ENCODE measurements at places on chromosomes 2 and 18.
A peak's percentile ranks its signal among the peaks of the same experiment; 100 is the strongest.

DNA sequence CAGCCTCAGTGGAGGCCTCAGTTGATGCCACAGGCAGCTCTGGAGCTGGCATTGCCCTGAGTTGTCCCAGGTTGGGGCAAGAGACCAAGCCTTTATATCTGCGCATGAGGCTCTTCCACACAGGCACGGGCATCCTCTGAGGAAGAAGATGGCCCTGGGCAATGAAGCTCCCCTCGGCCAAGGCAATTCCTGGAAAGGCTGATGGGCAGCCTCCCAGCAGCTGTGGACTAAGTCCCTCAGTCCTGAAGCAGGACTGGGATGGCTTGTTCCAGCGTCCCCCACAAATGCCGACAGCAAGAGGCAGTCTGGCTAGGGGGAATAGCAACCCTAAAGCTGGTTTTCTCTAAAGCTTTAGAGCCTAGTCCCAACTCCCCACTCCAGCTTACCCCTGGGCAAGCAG is 90.0 kb downstream of the TFCP2L1 start:
- no peak for DNase-seq

DNA sequence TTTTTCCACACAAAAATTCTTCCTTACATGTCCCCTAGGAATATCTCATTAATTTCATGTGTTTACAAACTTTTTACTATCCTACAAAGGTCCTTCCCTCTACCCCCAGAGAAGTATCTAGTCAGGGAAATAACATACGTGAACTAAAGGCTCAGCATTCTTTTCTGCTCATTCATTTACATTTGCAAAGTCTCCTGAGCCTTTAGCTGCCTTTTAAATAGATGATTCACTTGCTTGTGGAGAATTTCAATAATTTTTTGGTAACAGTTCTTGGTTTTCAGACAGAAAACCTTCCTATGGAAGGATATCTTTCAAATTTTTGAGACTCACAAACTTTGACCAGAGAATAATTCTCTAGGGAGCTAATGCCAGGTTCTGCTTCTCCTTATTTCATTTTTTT is 81.5 kb upstream of the RMDN2 start:
- DNase-seq, result peak; percentile 43

GRCh38 chr18:59387687-59388565 is 28.9 kb upstream of the LMAN1 start:
- DNase-seq, result no peak

- DNase-seq, result no peak
Measured at GRCh38 chr2:138245310-138245709, 256.3 kb upstream of the SPOPL start.

DNA sequence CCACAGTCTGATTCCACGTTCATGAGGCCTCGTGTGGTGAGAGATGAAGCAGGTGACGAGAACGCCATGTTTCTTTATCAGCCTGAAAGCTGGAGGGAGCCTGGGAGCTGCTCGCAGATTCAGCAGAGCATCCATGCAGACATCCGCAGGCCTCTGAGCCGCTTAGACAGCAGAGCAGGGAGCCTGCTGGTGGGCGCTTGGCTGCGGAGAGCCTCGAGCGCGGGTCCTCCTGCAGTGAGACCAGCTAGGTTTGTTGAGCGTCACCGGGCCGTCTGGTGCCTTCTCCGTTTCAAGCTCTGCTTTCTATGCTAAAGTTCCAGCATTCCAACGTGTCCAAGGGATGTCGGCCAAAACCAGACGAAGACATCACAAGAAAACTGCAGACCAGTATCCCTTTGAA is 27.6 kb downstream of the CTDP1 start:
- DNase-seq, result no peak

GRCh38 chr2:154623819-154624218 is 74.7 kb upstream of the KCNJ3 start:
- peak; percentile 64 for DNase-seq

DNA sequence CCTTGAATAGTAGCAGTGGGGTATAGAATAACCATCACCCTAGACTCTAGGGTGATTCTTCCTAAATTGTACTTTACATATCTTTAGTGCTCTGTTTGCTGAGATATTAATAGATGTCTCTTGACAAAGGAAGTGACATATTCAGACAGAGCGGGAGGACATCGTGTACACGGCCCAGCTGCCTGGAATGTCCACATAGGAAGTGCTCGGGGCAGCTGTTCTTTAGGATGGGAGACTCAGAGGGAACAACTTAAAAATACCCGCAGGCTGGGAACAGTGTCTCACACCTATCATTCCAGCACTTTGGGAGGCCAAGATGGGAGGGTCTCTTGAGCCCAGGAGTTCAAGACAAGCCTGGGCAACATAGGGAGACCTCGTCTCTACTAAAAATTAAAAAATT is 206.1 kb downstream of the FAM210A start:
- DNase-seq, result no peak

- DNase-seq, result no peak
Measured at GRCh38 chr2:26001743-26002351, 19.6 kb upstream of the KIF3C start.

DNA sequence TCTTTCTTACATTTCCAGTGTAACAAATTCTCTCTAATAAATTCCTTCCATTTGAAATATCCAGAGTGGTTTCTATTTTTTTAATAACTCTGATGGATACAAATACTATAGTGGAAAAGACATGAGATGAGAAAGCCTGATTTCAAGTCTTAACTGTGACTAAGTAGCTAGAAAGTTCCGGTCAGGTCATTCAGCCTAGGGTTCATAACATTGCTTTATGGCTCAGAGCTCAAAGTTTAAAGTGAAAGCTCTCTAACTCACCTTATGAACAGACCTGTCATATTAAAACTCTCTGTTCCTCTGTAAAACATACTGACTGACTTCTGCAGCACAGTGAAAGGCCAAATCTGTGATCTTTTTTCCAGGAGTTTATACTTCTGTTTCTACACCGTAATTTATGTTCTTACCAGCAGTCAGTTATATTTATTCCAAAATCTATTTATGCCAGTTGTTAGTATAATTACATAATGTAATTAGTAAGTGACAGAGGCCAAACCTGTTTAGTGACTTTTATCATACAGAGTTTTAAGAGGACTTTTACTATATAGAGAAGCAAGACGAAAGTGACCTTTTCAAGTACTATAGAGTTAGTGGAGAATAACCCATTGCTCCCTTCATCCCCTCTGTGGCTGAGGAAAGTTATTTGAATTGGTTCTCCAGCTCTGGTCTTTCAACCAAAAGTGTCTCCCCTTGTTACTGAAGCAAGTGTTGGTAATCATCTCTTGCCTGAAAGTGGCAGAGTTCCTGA is 118.8 kb upstream of the PDE1A start:
- DNase-seq, result peak; percentile 57

All from renal cortical epithelial cell (primary cell).